ENCODE measurements at places on chromosomes 5 and 9.
A peak's percentile ranks its signal among the peaks of the same experiment; 100 is the strongest.

DNA sequence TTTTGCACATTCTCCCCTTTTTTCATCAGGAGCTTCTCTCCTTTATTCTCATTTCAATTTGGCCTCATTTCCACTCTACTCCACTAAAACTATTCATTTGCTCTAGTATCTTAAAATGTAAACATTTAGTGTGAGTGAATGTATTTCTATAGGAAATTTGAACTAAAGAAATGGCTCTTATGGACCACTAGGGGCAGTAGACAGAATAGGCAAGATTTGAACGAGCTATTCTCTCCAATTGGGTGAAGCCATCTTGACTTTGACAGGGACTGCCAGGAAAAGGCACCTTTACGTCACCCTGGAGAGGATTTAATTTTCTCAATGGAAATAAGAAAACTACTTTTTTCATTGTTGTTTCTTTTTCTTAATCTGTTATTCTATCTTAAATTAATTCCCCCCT, 666.3 kb downstream of the DNAH5 start:
- no peak for DNase-seq

DNA sequence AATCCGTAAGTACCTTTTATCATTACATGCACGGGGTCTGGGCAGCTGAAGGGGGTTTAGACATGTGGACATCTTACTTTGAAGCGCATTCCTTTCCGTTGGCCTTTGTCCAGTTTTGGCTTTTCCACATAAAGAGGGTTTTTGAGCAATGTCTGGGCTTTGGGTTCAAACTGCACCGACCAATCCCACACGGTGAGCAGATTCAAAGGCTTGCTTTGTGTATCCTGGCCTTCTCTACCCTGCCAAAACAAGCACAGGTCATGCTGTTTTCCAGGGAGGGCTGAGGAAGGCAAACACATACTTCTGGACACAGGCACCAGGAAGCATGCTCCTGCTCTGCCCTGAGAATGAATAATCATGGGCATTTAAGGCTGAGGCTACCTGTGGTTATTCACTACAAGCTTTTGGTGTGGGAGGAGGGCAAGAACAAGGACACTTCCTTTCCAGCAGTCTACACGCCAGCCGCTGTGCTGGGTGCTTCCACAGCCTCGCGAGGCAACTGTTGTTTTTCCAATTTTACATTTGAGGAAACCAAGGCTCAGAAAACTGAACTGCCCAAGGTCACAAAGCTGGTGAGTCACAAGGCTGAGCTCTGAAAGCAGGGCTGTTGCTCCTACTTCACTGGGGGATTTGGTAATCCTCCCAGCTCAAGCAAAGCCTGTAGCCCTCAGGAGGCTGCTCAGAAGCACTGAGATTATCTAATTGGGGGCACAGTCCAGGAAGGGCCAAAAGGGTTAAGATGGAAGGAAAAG, 59.8 kb upstream of the GOLPH3 start:
- DNase-seq, result no peak

DNA sequence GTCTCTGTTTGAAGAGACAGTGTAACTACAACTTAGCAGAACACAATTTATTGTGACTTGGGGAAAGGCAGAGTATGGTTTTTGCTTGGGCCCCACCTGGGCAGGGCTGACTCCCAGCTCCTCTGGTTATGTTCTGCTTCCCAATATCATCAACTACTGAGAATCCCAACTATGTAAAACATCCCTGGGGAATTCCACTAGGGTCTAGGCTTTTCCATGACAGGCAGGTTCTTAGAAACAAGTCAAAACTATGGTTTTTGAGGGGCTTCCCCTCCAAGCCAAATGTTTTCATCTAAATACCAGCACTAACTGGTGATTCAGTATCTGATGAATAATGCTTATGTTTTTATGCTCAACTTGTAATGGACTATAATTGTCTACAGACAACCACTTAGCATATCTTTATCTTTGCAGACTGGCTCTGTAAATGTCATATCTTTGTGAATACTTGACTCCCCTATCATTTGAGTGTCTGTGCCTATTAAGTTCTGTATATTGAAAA, 409.5 kb downstream of the PDE4D start:
- no peak for DNase-seq

DNA sequence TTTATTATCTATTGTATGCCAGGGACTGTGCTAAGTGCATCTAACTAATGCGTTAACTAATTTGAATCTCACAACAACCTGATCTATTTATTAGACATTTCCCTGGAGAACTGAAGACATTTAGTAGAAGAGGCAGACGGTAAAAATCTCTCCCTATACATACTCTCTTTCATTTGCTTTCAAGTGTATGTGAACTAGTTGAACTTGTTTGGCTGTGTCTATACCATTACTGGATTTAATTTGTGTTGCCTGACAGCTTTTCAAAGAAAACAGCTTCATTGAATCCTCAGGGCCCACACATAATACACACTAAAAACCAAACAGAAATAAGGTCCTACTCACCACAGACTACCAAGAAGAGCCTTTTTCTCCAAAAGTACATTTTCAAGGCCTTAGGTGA, 133.6 kb upstream of the NR3C1 start:
- no peak for DNase-seq

DNA sequence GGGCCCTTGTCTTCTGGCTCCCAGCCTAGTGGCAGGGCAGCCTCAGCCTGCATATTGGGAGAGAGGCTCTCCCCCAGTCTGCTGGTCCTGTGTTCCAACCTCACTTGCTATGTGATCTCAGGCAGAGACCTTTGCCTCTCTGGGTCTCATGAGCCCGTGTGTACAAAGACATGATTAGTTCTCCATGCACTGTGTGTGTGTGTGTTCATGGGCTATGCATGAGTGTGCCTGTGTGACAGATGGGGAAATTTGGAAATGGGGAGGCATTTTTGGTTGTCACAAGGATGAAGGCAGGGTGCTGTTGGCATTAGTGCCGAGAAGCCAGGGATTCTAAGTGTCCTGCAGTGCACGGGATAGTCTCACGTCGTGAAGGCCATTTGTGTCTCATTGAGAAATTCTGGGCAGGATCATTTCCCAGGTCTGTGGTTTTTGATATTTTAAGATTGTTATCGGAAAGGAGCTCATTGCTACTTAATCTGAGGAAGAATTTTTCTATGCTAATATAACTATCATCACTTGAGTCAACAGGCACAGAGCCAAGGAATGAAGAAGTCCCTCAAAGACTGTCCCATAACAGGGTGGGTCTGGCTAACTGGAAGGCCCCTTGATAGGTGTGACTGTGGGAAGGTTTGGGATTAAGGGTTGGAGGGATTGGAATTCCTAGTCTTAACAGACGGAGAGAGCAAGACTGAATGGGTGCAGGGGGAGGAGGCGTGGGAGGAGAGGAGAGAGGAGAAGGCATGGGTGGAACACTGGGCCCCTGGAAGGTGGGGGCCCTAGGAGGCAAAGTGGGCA, 168.5 kb downstream of the RGS3 start:
- DNase-seq, result no peak

DNA sequence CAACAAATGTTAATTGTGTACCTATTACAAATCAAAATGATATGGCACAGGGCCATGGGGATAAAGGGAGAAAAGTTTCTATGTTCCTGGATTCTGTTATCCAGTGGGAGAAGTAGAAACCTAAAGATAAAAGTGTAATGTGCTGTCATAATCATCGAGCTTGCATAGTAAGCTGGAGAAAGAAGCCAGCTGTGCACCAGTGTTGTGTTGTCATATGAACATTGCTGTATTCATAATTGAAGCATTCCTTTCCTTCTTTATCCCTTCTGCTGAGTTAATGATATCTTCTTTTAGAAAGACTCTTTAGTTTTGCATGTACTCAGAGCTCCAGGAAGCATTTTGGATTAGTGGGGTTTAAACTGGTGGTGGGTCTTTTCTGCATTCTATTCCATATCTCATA, 39.5 kb downstream of the NTRK2 start:
- DNase-seq, result no peak

DNA sequence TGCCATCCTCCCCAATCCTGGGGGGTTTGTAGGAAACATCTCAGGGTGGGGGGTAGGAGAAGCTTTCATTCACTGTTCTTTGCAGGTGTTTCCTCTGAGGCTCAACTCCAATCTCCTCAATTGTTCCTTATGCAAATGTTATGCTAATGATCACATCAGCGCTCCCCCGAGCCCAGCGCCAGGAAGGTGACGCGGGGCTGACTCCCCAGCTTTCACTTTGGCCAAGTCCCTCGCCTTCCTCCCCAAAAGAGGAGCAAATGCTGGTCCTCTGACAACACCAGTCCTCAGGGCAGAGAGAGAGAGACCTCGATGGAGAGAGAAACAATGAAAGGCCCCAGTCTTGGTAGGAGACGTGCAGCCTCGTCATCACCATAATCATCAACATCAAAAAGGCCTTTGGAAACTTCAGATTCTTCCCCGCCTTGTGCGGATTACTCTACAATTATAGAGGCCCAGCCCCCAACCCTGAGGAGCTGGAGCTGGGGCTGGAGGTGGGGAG, 39.1 kb downstream of the PCDH1 start:
- DNase-seq, result no peak

DNA sequence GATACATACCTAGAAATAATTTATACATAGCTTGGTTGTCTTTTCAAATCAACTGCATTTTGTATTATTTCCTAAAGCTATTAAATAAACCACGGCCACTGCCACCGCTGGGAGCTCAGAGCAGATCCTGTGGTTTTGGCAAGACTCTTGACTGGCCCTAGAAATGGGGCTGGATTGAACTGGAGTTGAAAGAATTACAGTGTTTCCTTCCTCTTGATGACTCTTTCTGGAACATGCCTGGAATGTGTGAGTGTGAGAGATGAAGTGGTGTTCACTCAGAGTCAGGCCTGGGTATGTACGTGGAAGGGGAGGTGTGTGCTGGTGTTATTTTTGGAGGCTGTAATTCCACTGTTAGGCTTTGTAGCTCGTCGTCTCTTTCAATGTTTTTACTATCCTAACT, 45.9 kb downstream of the TEK start:
- no peak for DNase-seq

DNA sequence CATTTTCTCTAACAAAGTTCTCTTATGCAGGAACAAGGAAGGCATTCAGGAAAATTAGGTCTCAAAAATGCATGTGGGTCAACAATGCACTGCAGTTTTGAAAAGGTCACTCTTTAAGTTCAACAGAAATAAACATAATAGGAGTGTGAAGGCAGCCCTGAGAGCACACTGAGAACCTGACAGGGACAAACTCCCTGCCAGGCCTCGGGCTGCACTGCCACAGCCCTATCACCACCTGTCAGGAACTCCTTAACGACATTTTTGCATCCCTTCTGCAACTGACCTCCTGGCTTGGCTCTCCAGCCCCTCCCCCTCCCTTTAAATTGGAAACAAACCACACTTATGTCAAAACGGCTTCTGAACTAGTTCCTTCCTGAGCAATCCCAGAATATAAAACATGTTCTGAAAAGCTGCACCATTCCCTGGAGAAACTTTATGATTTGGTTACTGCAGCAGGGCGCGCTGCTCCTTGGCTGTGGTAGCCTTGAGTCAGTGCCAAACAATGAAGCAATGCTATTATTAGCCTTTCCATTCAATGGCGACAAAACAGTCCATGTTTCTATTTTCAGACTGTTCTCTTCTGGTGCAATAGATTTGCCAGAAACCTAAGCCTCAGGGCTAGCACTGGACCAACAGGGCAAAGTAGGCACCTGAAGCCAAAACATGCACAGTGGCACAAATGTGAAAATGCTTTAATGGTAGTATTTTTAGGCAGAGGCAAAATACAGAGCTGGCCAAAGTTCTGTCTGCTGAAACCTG, 160.1 kb upstream of the ZNF608 start:
- DNase-seq, result peak; percentile 28

- DNase-seq, result no peak
These were observed 627.2 kb downstream of the PSAT1 start for GRCh38 chr9:78923966-78924659.

- DNase-seq, result no peak
These were observed 57.5 kb downstream of the ADAMTS12 start for GRCh38 chr5:33834334-33834733.

- no peak for DNase-seq
These were observed 6.1 kb upstream of the PLGRKT start for GRCh38 chr9:5443850-5444249.
